IPS-NIHi11 (cell line): ENCODE measurements at places on chromosomes 3 and 15.

- no peak for DNase-seq
These were observed 245.9 kb downstream of the UBE2E2 start for GRCh38 chr3:23448998-23449537.

DNA sequence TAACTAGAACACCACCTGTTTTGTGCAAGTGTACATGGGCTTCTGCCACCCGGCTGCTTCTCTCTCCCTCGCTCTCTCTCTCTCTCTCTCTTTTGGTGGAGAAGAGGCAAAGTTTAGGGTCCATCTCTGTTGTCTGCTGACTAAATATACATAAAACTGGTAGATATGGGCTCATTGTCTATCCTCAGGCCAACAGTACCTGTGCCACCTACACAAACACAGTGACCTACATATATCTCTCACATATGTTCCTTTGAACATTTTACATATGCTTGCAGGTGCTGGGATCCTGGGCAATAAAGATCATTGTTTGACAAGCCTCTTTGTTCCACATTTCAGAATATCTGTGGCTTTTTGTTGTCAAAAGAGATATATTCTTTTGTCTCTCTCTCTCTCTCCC is 256.3 kb upstream of the KCNH8 start:
- DNase-seq: no peak

- no peak for DNase-seq
These were observed 82.0 kb upstream of the ATP11B start for GRCh38 chr3:182711261-182711683.

- DNase-seq: no peak
These were observed 743.9 kb upstream of the GOLIM4 start for GRCh38 chr3:168839653-168840052.

GRCh38 chr3:122251428-122251827 is 68.0 kb downstream of the CASR start:
- no peak for DNase-seq

DNA sequence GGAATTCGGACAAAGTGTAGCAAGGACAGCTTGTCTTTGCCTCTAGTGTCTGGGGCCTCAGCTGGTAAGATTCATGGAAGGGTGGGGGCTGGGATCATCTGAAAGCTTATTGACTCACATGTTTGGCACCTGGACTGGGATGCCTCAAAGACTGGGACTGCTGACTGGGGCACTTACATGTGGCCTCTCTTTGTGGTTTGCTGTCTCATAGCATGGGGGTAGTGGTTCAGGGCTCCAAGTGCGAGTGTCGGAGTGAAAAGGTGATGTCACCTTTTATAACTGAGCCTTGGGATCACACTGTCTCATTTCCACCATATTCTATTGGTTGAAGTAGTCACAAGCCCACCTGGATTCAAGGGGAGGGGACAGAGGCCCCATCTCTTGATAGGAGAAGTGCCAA is 6.8 kb downstream of the MFSD1 start:
- no peak for DNase-seq

DNA sequence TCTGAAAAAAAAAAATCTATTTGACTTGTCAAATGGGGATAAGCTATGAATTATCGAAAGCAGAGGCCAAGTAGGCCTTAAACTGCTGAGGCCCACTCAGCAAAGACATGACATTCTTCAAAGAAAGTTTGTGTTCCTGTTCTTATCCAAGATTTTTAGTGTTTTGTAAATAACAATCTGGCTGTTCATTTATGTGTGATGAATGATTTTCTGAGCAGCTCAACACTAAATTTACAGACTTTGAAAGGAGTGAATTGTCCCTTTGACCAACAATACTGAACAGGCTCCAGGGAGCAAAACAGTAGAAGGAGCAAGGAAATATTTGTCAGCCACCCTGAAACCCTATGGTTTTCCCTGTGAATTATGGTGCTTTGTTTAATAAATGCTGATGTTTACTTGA is 512.6 kb upstream of the NAALADL2 start:
- no peak for DNase-seq

DNA sequence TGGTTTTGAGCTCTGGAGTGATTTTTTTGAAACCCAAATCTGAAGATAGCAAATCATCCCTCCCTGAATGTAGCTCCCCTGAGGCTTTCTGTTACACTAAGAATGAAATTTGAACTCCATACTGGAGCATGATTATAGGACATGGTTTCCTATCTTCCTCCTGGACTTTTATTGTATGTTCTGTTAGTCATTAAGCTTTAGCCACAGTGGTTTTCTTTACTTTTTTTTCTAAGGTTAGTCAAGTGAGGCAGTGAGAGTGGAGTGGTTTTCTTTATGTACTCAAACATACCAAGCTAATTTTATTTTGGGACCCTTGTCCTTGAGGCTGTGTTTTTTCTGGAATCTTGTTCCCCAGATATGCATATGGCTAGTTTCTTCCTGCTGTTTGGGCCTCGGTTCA is 55.2 kb upstream of the FRMD4B start:
- DNase-seq: no peak

DNA sequence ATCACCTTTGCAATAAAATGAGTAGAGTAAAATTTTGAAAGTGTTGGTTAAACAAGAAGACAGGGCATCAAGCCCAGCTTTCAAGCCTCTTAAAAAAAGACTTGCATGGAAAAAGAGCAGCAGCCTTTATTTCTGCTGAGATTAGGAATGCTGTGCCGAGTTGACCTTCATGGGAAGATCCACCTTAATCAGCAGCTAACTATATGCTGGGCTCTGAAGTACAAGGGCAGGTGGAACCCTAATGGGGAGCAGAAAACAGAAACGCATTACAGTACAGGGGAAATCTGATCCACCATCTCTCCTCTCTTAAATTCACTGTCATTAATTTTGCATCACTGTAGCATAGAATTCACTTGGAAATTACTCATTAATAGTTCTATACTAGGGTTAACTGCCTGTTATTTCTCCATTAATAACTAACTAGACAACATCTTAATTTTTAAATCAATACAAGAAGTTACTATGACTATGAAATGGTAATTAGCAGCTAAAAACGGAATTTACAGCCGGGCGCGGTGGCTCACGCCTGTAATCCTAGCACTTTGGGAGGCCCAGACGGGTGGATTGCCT is 133.6 kb downstream of the GHSR start:
- DNase-seq: no peak

DNA sequence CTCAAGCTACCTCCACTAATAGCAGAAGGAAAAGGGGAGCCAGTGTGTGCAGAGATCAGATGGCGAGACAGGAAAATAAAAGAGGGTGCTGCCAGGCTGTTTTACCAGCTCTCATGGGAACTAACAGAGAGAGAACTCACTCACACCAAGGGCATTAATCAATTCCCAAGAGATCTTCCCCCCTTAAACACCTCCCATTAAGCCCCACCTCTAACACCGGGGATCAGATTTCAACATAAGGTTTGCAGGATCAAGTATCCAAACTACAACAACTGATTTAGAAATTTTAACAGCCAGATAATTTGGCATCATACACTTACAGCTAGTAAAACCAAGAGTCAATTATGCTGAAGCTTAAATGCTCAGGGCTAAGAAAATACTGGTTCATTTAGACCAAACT is 18.9 kb downstream of the CD200 start:
- DNase-seq: no peak

DNA sequence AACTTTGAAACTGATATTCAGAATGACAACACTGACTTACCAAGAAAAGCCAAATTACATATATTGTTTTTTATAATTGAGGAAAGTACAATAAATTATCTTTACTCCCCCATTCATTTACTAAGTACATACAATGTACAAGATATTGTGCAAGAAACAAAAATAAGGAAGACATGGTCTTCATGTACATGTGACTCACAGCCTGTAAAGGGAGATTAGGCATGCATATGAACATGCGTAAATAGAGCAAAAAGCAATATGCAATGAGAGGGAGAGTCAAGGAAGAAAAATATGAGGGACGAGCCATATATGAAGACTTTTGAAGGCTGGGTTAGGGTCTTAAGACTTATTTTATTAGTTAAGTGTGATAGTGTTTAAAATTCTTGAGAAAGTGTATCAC is 258.4 kb downstream of the GBE1 start:
- DNase-seq: no peak

DNA sequence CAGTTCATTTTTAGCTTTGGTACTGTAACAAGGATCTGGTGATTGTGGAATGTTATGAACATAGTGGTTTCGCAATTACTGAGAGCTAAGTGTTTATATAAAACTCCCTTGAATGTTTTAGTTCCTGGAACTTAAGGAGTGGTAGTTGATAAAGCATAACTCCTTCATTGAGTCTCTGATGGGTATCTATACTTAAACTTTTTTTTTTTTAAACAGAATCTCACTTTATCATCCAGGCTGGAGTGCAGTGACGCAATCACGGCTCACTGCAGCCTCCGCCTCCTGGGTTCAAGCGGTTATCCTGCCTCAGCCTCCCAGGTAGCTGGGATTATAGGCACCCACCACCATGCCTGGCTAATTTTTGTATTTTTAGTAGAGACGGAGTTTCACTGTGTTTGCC is 11.3 kb downstream of the PRKCI start:
- DNase-seq: no peak

DNA sequence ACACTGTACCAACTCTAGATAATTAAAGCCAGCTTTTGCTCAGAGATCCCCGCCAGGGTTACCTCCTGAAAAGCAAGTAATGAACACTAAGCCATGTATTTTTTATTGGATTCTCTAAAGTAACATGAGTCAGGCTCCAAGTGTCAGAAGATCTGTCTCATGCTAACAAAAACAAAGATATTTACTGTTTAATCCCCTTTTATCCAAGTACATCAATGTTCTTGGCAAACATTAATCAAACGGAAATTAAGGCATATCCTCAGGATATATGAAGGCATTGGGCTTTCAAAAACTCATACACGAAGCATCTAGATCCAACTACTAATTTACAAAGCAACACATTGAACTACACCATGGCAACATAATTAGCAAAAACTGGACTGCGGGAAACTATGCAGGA is 37.2 kb downstream of the MYO5A start:
- DNase-seq: no peak

DNA sequence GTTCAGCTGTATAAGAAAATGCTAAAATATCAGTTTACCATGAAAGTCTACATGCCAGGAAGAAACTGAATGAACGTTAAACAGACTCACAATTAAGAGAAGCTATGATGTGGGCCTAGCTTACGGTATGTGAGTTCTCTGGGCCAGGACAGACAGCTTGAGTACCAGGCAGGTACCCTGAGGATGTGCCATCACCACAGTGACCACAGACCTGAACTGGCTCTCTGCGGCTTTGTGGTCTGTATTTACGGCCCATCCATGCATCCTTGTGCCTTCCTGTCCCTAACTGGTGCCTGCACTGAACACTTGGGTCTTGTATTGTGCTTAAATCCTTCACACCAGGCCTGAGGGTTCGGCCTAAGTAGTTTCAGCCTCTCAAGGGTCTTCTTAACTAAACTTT is 467.5 kb upstream of the PPP2R3A start:
- DNase-seq: no peak

DNA sequence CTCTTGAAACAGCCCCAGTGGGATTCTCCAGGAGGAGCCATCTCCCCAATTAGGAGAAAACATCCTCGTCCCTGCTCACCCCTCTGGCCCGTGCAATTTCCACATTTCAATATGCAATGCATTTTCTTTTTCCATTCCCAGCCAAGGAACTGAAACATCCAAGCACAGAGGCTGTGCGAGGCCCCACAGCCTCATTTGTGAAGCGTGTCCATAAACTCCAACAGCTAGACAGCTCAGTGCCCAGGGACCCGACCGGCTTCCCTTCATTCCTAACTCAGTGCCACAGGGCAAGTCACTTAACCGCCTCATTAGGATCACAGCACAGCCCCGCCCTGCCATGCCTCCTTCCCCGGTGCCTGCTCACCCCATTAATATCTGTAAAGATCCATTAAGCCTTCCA is 204.2 kb upstream of the IGF1R start:
- DNase-seq: no peak

- DNase-seq: no peak
These were observed 5.0 kb downstream of the GPR156 start for GRCh38 chr3:120280026-120280425.

- DNase-seq: no peak
These were observed 167.9 kb downstream of the OSBPL10 start for GRCh38 chr3:31813197-31813596.

DNA sequence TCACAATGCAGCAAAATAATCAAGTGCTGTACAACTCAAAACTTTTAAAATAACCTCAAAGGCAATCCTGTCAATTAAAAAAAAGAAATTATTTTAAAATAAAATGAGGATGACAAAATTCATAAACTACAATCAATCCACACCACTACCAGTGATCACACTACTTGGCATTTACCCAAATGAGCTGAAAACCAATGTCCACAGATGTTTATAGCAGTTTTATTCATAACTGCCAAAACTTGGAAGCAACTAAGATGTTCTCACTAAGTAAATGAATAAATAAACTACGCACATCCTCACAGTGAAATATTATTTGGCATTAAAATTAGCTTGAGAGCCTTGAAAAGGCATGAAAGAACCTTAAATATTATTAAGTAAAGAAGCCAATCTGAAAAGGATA is 121.3 kb downstream of the STAG1 start:
- no peak for DNase-seq

GRCh38 chr15:88487178-88487795 is 19.8 kb downstream of the MRPS11 start:
- no peak for DNase-seq

DNA sequence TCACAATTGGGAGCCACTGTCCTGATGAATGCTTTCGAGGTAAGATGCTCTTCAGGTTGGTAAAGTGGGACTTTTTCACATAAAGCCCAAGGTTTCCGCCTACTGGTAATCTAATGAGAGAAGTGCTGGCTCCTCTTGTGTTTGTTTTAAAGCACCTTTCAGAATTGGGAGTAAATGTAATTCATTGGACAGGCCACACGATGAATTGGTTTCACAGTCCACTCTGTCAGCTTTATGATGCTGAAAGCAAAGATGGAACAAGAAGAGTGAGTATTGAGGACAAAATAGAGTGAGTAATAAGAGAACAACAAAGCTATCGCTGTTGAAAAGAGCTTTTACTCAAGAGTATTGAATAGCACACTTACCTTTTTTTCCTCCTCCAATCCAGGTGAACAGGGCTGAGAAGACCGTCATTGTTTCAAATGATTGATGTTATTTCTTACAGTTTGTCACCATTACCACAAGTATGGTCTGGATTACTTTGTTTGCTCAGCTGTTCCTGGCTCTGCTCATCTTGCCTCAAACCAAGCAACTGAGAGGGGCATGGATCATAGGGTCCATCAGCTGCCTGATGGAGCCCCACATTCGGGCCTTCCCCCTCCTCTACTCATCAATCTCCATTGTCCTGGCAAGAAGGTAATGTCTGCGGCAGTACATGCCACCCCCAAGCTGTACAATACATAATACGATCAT is 136.1 kb upstream of the CNTN4 start:
- DNase-seq: no peak
